CD4-positive, alpha-beta T cell (primary cell): ENCODE measurements at places on chromosomes 1 and 21.

GRCh38 chr1:186785503-186785902 lies 43.2 kb upstream of the PLA2G4A start:
- H3K36me3 ChIP-seq: no peaks in the 10 kb centered on the region
- no peaks in the 10 kb centered on the region for H3K4me1 ChIP-seq
- no peaks in the 10 kb centered on the region for H3K27me3 ChIP-seq
- no peak overlapping the region for H3K27ac ChIP-seq
- no peak overlapping the region for H3K4me3 ChIP-seq
- DNase-seq: no peak

DNA sequence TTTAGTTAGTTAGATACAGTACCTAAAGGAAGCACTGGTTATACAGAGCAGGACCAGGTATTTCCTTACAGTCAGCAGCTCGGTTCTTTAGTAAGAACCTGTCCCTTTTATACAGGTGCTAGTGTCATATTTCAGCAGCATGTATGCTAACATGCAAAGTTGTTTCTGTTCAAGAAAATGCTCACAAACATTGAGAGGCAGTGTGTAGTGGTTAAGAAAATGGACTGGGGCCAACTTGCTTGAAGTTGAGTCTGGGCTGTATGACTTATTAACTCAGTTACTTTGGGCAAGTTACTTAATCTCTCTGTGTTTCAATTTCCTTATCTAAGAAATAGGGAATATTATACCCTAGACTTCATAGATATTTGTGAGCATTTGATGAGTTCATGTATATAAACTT lies 31.1 kb downstream of the AK4 start:
- no peaks in the 10 kb centered on the region for H3K36me3 ChIP-seq
- no peak overlapping the region for H3K4me3 ChIP-seq
- no peaks in the 10 kb centered on the region for H3K4me1 ChIP-seq
- DNase-seq: no peak
- H3K27ac ChIP-seq: no peak overlapping the region

DNA sequence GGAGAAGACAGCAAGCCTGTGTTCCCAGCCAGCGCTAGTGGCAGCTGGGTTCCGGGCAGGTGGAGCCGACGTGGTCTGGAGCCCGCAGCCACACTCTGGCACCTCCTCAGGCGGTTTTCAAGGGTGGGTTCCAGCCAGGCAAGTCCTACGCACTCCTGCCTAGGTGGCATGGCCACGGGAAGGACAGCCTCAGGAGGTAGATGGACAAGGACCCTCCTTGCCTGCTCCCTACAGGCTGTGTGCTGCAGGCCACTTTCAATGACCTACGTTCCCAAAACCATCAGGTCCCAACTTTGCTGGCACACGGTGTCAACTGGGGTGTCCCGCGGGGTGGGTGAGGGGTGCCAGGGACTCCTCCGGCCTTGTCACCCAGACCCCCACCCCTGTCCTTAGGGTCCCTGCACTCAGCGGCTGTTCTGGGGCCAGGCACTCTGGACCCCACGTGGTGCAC lies 6.7 kb upstream of the PTGER3 start:
- peaks cover 13% of the 10 kb centered on the region for H3K36me3 ChIP-seq
- no peaks in the 10 kb centered on the region for H3K27me3 ChIP-seq
- no peak for DNase-seq

DNA sequence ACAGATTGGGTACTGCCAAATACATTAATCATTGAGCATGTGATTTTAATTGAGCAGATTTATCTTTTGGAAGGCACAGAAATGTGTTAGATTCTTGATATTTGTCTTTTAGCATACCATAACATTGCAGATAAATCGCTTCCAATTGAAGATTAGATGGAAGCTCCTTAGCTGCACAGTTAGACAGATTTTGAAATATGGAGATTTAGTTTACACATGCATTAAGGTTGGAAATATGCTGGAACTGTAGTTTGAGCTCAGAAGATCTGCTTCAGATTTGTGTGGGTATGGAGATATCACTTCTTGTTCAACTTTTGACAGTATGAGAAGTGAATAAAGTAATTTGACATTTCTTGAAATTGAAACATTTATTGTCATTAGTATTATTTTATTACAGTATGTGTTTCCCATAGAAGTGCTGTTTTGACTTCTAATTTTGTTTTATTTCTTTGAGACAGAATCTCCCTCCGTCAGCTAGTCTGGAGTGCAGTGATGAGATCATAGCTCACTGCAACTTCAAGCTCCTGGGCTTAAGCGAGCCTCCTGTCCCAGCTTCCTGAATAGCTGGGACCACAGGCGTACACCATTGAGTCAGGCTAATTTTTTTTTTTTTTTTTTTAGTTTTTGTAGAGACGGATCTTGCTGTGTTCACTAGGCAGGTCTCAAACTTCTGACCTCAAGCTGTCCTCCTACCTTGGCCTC lies 29.1 kb downstream of the THRAP3 start:
- peaks cover 11% of the 10 kb centered on the region for H3K36me3 ChIP-seq
- H3K27ac ChIP-seq: no peak overlapping the region
- no peaks in the 10 kb centered on the region for H3K27me3 ChIP-seq
- DNase-seq: no peak
- H3K4me3 ChIP-seq: no peak overlapping the region

GRCh38 chr1:88275259-88275862 lies 408.7 kb upstream of the PKN2 start:
- H3K4me3 ChIP-seq: no peak overlapping the region
- no peaks in the 10 kb centered on the region for H3K4me1 ChIP-seq
- no peaks in the 10 kb centered on the region for H3K27me3 ChIP-seq
- no peak overlapping the region for H3K27ac ChIP-seq
- no peaks in the 10 kb centered on the region for H3K36me3 ChIP-seq

GRCh38 chr1:24917327-24918074 lies 12.6 kb downstream of the RUNX3 start:
- H3K27me3 ChIP-seq: no peaks in the 10 kb centered on the region
- peaks cover 99% of the 10 kb centered on the region for H3K36me3 ChIP-seq
- peak overlapping the region; percentile 33 for H3K27ac ChIP-seq
- no peak for DNase-seq

DNA sequence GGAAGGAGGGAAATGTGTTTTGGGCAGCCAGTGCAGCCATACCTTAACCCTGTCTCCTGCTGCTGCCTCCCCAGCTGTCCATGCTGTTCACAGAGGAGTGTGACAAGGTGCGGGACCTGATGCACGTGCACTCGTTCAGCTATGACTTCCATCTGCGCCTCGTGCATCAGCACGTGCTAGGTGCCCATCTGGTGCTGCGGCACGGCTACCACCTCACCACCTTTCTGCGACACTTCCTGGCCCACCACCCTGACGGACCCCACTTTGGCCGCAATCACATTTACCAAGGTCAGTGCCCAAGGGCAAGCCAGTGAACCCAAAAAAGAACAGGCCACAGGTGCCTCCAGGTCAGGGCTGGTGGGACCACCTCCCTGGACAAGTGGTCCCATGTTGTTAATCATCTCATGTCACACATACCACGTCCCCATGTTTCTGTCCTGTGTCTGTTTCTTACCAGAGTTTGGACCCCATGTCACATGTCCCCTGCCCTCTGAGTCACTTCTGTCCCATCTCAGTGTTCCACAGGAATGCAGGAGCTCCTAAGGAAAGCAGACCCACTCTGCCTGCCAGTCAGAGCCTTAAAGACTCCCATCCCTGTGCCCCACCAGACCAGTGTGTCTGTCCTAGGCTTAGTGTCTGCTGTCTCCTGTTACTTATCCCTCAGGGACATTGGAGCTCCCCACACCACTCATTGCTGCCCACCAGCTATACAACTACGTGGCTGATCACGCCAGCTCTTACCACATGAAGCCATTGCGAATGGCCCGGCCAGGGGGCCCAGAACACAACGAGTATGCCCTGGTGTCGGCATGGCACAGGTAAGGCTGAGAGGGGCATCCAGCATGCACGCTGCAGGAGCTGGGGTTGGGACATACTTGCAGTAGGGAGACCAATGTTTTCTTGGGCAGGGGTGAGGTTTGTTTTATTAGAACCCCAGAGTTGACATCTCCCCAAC lies 6.6 kb downstream of the HYI start:
- no peaks in the 10 kb centered on the region for H3K27me3 ChIP-seq
- peaks cover 89% of the 10 kb centered on the region for H3K36me3 ChIP-seq
- H3K27ac ChIP-seq: no peak overlapping the region
- DNase-seq: no peak
- no peaks in the 10 kb centered on the region for H3K4me1 ChIP-seq
- no peak overlapping the region for H3K4me3 ChIP-seq
